ENCODE measurements at places on chromosomes 1 and 21.

GRCh38 chr1:248752161-248753028, 3.2 kb downstream of the LYPD8 start:
- peak; percentile 34 for DNase-seq

GRCh38 chr21:41045534-41046268, 122.3 kb upstream of the BACE2 start:
- peak; percentile 12 for DNase-seq

DNA sequence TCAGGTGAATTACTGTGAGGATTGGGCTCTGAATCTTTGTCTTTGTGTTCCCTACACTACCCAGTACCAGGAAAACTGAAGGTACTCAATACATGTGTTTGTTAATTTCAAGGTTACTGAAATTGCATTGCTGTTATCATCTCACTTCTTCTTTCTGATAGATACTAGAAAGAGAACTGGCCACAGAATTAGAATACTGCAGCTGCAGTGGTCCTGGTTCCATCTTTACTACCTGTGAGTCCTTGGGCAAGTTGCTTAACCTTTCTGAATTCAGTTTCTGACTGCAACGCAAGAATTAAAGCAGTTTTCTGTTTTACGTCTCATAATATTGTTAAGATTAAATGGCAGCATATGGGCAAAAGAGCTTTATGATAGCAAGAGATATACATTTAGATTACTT, 263.5 kb downstream of the LMO4 start:
- no peak for DNase-seq

- DNase-seq: no peak
Observed at GRCh38 chr21:17668479-17669140, 55.9 kb upstream of the BTG3 start.

DNA sequence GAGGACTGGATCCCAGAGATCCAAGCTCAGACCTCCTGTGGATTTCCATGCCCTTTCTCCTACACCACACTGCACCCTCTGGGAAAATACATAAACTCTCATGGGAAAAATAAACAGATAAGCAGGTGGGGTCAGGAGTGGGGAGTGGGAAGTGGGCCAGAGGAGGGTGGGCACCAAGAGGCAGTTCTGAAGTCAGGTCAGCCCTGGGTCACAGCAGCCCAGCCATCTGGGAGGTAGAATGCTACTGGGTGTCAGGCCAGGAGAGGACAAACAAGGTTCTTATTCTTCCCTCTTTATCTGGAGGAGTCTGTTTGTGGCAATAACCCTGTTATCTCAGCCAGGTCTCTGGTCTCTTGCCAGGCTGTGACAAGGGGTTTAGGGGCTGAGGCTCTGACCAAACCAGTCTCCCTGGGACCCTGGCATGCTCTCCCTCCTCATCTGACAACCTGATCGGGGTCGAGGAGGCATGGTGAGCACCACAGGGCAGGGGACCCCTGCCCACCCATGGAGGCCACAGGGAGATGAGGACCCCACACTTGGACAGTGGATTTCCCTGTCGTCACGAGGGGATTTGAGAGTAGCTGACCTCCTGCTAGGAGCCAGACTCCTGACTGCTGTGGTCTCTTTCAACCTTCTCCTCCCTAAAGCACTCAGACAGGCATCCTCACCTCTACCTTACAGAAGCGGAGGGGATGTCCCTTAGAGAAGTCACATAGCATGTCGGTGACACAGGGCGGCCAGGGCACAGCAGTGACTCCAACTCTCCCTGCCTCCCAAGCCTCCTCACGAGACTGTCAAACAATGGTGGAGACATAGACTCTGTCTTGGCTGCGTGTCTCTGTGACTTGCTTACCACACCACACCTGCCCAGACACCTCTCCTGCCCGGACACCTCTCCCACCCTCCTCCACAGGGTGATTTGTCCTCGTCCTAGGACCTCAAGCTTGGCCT, 51.3 kb upstream of the IFFO2 start:
- DNase-seq: peak; percentile 47

DNA sequence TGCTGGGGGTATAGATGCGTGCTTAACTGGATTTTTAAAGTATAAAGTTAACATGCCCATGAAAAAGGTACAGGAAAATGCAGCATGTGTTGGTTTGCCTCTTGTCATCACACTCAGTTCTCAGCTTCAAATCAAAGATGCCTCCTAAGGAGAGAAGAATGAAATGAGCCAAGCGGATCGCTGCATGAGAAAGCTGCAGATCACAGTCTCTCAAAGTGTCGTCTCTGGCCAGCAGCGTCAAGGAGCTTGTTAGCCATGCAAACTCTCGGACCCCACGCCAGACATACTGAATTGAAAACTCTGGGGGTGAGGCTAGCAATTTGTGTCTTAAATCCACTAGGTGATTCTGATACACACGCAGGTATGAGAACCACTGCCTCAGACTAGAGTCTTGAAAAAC, 297.2 kb downstream of the AJAP1 start:
- no peak for DNase-seq

GRCh38 chr1:198168227-198168626, 11.4 kb downstream of the NEK7 start:
- DNase-seq: no peak

DNA sequence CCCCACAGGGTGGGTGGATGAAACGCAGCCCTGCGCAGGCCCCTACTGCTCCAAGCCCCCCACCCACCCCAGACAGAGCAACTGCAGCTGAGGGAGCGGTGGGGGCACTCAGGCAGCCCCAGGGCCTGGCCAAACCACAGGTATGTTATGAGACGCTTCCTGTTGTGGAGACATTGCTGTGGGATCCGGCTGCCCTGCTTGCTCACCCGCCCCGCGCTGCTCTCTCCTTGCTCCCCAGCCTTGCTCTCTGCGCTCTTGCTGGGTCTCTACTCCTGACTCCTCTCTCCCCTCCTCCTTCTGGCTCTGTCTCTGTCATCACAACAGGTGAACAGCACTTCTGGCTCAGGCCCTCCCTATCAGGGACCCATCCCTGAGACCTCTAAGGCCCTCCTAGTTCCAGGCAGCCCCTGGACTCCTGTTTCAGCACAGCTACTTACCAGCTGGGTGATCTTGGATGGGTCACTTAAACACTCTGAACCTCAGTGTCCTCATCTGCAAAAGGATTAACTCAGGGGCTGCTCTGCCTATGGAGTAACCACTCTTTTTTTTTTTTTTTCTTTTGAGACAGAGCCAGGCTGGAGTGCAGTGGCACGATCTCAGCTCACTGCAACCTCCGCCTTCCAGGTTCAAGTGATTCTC, 15.9 kb downstream of the COL8A2 start:
- DNase-seq: peak; percentile 58

GRCh38 chr1:156656806-156657740, 15.2 kb downstream of the BCAN start:
- peak; percentile 83 for DNase-seq

GRCh38 chr21:27772816-27773215, 805.9 kb upstream of the ADAMTS5 start:
- no peak for DNase-seq

DNA sequence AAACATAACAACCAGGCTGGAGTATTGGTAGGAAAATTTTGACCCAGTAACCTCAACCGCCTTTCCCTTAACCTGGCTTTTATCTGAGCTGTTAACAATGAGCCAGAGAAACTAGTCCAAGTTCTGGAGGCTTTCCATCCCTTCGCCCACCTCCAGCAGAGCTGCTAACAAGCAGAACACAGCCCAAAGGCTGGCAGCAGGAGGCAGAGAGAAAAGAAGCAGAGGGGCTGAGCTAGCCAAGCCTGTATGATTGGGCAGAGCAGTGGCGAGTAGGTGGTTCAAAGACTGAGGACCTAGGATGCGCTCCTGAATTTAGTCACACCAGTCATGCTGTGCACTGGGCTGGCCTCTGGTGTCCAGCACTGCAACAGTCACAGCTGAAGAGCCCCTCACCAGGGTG, 123.0 kb downstream of the TNR start:
- DNase-seq: no peak

- no peak for DNase-seq
Observed at GRCh38 chr1:10128101-10128765, 82.1 kb upstream of the KIF1B start.

DNA sequence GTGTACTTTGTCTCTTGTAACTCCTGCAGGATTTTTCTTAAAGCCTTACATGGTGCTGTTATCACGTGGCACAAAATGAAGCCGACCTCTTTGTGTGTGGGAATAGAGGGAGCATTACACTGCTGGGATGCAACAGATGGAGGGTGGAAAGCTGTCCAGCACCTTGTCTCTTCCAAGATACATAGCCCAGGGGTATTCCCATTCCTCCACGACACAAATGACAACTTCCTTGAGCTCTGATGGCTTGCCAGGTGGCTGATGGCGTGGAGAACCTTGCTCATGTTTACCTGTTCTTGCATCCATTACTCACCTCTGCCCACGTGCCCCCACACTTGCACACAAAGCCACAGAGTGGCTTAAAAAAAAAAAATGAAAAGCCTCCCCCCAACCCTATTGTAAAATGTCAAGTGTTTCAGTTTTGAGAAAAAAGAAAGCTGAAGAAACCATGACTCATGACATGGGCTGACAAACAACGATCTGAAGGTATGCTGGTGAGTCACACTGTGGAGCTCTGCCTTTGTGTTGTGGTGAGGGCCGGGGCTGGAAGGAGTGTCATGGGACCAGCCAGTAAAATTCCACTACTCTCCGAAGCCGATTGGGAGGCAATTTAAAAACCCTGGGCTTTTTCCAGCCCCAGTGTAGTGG, 32.0 kb upstream of the ATP5PO start:
- peak; percentile 78 for DNase-seq

GRCh38 chr1:1284221-1285101, 4.2 kb downstream of the SCNN1D start:
- no peak for DNase-seq

GRCh38 chr1:183841550-183841949, 36.6 kb downstream of the RGL1 start:
- DNase-seq: no peak

- DNase-seq: no peak
Observed at GRCh38 chr1:36836916-36837315, 197.4 kb downstream of the GRIK3 start.

GRCh38 chr1:201964261-201964660, 9.0 kb downstream of the TIMM17A start:
- no peak for DNase-seq

- DNase-seq: no peak
Observed at GRCh38 chr1:149915429-149916192, 2.0 kb downstream of the SV2A start.

- DNase-seq: no peak
Observed at GRCh38 chr1:220003610-220004299, 42.5 kb downstream of the EPRS1 start.

- no peak for DNase-seq
Observed at GRCh38 chr1:190864013-190864641, 386.5 kb upstream of the BRINP3 start.

DNA sequence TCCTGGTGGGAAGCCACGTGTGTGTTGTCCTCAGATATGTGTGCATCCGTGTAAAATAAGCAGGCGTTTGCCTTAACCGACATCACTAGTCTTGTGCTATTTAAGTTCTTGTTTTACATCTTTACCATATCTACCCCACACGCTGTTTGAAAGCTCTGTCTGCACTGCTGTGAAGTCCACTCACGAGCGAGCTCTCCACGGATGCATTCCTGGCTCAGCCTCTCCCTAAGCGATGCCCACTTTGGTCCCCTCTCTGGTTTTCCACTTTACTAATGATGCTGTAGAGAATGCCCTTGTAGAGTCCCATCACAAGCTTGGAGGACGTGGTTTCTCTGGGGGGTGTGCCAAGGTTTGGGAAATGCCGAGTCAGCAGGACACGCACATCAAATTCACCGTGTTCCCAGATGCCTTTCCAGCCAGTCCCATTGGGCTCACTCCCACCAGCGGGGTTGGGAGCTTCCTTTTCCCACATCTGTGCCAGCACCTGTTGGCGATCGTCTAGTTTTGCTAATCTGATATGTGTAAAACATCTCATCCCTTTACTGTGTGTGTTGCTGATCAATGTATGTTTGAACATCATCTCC, 43.8 kb downstream of the ACTL8 start:
- DNase-seq: no peak

GRCh38 chr1:117070124-117070523, 10.0 kb downstream of the TTF2 start:
- no peak for DNase-seq

GRCh38 chr1:50473513-50473912, 50.3 kb upstream of the DMRTA2 start:
- DNase-seq: no peak
